ENCODE measurements at places on chromosomes 12 and 14.

DNA sequence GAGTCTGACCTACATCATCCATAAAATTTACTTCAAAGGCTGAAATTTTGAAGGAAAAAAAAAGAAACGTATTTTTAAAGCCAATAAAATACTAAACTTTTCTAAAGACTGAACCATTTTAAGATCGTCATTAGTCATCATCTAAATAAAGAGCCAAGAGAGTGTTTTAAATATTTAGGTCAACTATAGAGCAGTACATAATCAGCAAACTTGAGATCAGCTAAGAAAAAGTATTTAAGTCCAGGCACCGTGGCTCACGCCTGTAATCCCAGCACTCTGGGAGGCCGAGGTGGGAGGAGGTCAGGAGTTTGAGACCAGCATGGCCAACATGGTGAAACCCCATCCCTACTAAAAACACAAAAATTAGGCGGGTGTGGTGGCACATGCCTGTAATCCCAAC is 35.5 kb downstream of the HECTD1 start:
- no peak for DNase-seq

GRCh38 chr14:100446572-100446971 is 123.4 kb downstream of the SLC25A47 start:
- no peak for DNase-seq

DNA sequence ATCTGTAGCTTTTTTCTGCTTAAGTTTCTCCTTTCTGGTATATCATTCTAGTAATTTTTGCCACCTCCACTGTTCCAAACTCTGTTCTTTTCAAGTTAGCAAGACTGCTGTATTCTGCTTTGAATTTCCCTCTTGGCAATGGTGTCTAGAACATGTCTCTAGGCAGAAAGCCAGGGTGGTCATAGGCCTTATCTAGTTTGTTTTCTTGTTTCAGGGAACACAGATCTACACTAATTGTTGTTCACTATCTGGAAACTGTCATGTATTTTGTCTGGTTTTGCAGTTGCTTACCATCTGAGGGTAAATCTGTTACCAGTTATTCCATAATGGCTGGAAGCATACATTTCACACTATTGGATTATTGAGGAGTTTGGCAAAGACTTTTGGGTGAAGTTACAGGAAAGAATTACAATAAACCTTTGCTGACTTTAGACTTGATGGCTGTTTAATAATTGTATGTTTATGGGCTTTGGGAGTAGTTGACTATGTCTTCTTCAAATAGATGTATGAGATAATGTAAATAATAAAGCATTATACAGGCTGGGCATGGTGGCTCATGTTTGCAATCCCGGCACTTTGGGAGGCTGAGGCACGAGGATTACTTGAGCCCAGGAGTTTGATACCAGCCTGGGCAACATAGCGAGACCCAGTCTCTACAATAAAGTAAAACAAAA is 41.4 kb downstream of the FUT8 start:
- DNase-seq, result no peak

- no peak for DNase-seq
These were observed 9.0 kb upstream of the KANSL2 start for GRCh38 chr12:48690990-48691389.

Data from activated CD8-positive, alpha-beta memory T cell treated with anti-CD3 and anti-CD28 coated beads, Interleukin-2, amount 50 U/mL, for 48 hours (primary cell).